ENCODE measurements at places on chromosomes 3 and 15.
A peak's percentile ranks its signal among the peaks of the same experiment; 100 is the strongest.

- DNase-seq, result no peak
Measured at GRCh38 chr3:192578729-192579128, 148.6 kb downstream of the FGF12 start.

DNA sequence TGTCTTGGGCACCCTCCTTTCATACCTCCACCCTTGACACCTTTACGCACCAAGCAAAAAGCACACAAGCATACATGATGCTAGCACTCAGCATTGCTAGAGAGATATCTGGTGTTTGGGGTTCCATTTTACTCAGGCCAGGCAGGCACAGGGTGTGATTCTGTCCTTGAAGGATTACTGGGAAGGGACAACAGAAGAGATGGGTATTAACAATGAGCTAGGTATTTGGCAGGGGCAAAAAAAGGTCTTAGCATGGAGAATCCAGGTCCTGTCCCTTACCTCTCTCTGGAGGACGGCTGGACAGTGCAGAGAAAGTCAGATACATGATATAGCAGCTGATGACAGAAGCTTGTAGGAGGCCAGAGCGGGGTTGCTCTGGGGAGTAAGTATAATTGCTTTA is 3.5 kb downstream of the SERINC4 start:
- no peak for DNase-seq

DNA sequence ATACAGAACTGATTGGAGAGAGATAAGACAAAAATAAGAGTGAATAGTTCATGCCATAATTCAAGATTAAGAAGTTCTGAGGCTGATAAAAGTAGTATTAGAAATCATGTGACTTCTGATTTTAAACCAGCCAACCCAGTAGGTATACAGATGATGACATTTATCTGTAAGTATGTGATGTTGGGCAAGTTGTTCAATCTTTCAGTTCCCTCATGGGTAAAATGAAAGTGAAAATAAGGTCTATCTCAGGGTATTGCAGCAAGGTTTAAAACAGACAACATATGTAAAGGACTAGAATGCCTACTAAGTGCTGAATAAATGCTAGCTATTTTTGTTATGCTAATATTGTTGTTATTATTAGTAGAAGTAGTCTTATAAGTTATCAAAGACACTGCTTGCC is 1055.7 kb downstream of the NAALADL2 start:
- DNase-seq, result no peak

DNA sequence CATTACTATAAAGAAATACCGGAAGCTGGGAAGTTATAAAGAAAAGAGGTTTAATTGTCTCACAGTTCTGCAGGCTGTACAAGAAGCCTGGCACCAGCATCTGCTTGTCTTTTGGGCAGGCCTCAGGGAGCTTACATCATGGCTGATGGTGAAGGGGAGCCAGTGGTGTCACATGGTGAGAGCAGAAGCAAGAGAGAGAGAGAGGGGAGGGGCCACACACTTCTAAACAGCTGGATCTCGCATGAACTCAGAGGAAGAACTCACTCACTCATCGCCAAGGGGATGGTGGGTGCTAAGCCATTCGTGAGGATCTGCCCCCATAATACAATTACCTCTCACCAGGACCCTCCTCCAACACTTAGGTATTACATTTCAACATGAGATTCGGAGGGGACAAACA is 51.8 kb upstream of the ANKRD34C start:
- no peak for DNase-seq

DNA sequence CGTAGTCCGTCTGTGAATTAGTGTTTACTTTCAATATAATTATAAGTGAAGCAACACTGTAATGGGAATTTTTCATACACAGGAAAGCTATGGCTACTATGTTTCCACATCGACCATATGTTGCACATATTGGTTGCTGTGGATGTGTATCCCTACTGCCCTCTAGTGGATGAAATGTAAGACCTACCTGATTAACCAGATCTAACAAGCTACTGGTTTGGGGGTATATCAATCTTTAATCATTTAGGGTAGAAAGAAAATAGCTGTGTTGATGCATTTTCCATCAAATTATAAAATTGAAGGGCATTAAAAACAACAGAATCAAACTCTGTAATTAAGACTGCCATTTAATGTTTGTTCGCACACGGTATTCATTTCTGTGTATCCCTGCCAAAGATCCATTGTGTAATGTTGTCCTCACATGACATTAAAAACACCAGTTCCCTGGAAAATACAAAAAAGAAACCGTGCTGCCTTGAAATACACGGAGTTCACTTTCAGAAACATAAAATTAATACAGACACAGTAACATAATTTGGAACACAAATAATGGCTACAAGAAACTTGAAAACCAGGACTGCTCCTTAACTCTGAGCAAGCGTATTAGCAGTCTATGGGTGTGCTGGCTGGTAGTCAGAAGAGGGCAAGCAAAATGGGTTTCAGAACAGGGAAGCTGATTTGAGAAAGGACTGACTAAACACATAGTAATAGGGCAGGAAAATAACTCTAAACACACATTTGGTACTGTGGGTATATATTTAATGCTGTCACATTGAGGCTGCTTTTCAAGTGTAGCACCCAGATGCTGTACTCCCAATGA is 125.1 kb downstream of the TIGIT start:
- DNase-seq, result peak; percentile 46

DNA sequence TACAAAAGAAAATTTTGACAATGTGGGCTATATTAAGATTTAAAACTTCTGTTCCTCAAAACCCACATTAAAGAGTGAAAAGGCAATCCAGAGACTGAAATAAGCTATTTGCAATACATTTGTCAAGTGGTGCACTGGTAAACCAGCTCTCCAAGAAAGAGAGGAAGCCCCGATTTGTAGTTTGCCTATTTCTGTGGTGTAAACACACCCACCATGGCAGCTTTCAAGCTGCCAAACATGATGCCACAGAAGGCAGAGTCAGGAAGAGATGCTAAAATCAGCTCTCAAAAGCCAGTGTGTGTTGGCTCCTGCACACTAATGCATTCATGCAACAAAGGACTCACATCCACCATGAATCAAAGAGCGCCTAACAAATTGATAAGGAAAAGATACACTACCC is 17.5 kb downstream of the RFTN1 start:
- DNase-seq, result no peak

- no peak for DNase-seq
Measured at GRCh38 chr3:2944628-2945027, 165.5 kb downstream of the IL5RA start.

- no peak for DNase-seq
Measured at GRCh38 chr3:101325393-101326134, 5.2 kb upstream of the IMPG2 start.

DNA sequence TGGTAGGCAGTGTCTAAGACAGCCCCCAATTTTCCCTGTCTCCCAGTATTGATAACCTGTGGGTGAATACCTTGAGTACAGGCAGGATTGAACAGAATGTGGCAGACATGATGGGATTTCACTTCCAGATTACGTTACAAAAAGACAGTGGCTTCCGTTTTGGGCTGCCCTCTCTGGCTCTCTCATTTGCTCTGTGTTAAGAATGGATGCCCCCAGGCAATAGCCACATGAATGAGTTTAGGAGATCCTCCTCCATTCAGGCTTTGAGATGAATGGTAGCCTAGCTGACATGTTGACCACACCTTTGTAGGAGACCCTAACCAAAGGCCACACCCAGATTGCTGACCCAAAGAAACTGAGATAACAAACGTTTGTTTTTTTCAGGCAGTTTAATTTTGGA is 34.3 kb downstream of the UBXN7 start:
- DNase-seq, result no peak

DNA sequence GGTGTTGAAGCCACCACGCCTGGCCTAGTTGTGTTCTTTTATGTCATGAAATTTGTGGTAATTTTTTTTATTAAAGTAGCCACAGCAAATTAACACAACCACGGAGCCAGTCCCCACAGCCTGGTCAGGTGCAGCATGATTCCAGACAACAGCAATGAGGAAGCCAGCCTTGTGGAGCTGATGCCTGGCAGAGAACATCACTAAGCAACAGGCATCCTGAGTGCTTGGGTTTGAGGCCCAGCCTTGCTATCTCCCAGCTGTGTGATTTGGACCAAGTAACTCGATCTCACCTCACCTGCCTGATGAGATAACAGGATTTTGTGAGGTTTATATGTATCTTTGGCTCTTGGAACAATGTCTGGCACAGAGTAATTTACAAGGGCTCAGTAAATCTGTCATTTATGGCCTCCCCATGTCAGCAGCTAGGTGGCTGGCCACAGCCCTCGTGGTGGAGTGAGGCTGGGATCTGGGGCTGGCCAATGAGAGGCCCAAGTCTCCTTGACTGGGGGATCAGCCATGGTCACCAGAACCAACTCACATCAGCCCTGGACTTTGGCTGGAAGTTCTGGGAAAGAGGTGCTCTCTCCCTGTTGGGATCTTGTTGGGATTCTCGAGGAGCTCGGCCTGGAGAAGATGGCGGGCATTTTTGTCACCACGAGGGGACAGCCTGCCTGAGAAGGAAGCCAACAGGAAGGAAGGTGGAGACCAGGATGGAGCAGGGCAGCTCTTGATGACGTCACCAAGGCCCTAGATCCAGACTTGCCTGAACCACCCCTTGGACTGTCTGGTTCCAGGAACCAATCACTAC is 22.8 kb upstream of the FLNB start:
- DNase-seq, result no peak

DNA sequence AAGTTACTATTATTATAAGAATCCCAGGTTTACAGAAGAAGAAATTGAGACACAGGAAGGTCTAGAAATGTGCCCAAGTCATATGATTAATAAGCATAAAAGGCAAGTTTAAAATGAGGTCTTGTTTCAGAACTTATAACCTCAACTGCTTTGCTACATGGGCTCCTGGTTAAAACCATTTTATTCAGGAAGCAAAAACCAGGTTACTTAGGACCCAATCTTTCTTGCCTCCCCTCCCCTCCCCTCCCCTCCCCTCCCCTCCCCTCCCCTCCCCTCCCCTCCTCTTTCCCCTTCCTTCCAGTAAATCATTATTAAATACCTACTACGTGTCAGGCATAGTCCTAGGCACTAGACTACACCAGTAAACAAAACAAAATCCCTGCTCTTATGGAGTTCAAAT is 93.9 kb downstream of the NAALADL2 start:
- no peak for DNase-seq

GRCh38 chr3:12556690-12557472 is at the start of gene MKRN2:
TSS of gene MKRN2 (plus strand) at chr3:12557087. CDS start at chr3:12557151, 64 bp downstream.
- DNase-seq, result peak; percentile 44

GRCh38 chr3:34073111-34073510 is 274.7 kb downstream of the PDCD6IP start:
- DNase-seq, result no peak

DNA sequence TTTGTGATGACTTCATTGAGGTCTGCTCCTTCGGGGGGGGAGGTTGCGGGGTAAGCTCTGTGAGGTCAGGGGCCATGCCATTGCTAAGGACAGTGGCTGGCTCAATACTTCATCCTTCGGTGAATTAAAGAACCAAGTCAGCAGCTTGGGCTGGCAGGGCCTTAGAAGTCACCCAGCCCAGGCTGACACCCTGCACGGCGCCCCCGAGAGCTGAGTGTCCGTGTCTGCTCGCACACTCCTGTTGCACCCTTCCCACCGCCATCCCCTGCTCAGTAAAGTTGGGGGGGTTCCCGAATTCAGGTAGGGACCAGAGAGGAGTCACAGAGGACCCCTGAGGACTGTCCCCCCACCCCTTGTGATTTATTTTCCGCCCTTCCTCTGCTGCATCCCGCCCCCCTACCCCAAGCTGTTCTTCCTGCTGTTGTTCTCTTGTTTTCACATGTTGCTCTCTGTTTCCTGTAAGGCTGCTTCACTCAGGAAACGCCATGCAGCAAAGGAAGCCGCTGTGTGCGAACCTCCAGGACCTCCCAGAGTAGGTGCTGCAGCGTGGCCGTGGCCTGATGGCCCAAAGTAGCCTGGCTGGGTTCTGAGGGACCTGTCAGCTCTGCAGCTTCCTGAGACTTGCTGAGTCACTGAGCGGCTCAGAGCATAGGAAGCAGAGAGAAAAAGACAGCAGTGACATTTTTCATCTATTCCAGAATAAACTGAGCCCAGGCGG is 14.4 kb downstream of the EFCC1 start:
- DNase-seq, result no peak

- DNase-seq, result no peak
Measured at GRCh38 chr15:53506370-53506769, 253.1 kb downstream of the WDR72 start.

DNA sequence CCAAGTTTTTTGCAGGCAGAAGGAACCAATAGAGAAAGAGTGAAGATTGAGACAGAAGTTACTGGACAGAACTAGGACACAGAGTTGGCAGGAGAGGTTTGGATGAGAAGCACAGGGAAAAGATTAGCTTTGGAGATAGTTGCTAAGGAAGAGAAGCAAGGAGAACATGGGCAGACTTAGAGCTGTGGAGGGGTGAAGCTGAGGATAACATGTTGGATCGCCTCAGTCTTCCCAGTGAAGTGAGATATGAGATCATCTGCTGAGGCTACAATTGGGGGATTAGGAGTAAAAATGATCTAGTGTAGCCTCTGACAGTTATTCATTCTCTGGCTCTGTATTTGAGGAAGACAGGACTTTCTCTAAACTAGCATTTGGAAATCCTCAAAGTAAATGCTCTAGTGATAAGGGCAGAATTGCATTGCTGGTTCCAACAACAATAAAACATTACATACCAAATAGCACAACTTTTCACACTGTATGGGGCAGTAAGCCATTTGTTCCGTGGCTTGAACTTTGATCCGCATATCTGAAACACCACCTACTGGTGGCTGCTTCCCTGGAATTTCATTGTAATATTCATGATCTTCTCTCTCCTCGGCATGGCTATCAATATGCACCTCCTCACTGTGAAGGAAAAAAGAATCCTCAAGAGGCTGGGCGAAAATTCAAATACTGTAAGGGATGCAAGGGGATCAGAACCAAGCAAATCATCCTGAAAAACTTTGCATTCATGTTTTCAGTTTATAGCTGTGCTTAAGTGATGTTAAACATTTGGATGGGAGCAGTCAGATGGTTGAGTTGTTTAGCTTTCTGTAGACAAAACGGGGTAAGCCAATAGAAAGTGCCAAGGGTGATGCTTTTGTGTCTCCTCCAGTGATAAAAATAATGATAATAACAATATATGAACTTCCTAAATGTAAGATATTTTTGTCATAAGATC is 22.2 kb upstream of the EID1 start:
- DNase-seq, result no peak

DNA sequence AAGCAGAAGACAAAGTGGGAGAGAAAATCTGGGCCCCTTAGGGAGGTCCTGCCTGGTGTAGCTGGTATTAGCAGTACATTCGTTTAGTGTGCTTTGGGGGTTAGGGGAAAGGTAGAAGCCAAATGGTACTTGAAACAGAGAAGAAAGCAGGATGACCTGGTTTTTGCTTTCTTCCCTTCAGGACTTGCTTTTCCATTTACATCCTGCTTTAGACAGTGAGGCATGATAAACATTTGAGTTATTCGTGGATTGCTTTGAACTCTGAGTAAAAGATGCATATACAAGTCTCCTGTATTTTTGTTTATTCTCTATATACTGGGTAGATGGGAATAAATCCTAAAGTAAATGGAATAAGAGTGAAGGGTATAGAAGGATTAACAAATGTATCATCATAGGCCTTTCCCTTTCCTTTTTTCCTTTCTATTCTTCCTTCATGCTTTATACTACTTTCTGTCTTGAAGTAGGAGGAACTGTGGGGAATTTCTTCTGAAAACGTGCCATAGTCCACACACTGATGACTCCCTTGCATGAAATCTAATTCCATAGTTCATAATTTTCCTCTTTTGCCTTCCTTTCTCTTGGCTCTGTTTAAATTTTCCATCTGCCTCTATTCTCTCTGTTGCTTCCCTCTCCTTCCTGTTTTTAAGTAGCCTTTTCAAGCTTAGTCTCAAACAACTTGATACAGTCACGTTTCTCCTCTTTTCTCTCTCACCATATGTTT is 139.5 kb upstream of the RBMS3 start:
- no peak for DNase-seq

GRCh38 chr3:176840641-176841286 is 356.5 kb downstream of the TBL1XR1 start:
- no peak for DNase-seq
